ENCODE measurements at places on chromosomes 2 and 18.

DNA sequence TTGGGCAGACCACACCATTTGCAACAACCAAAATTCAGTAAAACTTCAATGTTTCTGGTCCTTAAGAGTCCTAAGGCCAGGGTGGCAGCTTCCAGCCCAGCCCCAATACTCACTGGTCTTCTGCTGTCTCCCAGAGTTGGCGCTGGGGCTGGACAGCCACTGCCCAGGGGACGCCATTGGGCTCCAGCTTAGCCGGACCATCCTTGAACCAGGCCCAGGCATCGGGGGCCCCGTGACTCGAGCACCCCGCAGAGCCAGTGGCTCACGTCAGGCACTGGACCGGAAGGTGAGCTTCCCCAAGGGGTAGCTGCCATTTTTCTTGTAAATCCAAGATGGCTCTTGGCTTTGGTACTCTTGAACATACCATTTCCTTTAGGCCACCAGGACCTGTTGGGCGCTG is 21.8 kb downstream of the SNED1 start:
- DNase-seq: no peak

GRCh38 chr2:19812166-19812565 is 89.6 kb downstream of the TTC32 start:
- no peak for DNase-seq

GRCh38 chr18:27894746-27895145 is 282.2 kb downstream of the CDH2 start:
- DNase-seq: no peak

DNA sequence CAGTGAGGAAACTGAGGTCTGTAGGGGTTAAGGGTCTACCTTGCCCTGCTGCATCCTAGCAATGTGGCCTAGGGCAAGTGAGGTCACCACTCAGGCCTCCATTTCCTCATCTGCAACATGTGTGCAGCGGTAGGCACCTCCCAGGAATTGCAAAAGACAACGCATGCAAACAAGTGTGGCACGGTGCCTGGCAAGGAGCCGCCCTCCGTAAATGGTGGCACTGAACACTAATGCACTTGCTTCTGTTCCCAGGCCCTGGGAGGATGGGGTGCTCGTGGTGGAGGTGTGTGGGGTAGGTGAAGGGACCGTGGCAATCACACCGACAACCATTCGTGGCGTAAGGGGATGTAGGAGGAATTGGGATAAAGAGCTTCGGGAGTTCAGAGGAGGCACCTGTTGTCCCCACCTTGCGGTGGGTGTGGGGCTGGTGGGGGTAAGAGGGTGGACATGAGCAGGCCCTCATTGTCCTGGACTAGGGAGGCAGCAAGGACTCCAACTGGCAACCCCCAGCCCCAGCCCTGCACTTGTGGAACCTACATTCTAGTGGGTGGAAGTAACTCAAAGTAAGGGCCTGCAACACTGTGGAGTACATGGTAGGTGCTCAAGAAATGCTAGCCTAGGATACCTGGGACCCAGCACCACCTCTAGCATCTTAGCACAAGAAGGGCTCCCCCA is 26.0 kb downstream of the ATOH8 start:
- DNase-seq: no peak

- no peak for DNase-seq
Measured at GRCh38 chr2:11344956-11345677, 681 bp upstream of the ROCK2 start.

- no peak for DNase-seq
Measured at GRCh38 chr2:174281736-174282135, 33.4 kb upstream of the OLA1 start.

GRCh38 chr2:112648081-112648480 is 2.3 kb downstream of the SLC20A1 start:
- no peak for DNase-seq

GRCh38 chr18:23702606-23703005 is 13.4 kb downstream of the LAMA3 start:
- no peak for DNase-seq

- DNase-seq: no peak
Measured at GRCh38 chr2:234970477-234970882, 18.7 kb downstream of the SH3BP4 start.

- no peak for DNase-seq
Measured at GRCh38 chr18:9488538-9488937, 13.2 kb downstream of the RALBP1 start.

GRCh38 chr2:57954020-57954419 is 92.6 kb upstream of the VRK2 start:
- DNase-seq: no peak

GRCh38 chr2:27316655-27317412 is 6.1 kb downstream of the MPV17 start:
- no peak for DNase-seq

- no peak for DNase-seq
Measured at GRCh38 chr2:168210895-168211570, 36.4 kb downstream of the STK39 start.

GRCh38 chr2:136143603-136144451 is 25.9 kb upstream of the CXCR4 start:
- no peak for DNase-seq

DNA sequence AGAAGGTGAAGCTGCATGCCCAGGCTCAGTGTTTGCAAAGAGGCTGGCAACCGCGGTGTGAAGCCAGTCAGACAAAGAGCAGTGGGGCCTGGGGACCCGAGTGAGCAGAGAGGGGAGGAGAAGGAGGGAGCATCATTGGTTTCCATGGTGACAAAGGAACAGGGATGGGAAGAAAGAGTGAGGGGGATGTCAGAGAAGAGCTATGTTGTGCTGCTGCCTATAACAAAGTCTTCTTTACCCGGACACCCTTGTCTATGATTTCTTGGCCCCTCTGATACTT is 14.5 kb downstream of the TMEM247 start:
- DNase-seq: no peak

- no peak for DNase-seq
Measured at GRCh38 chr2:145811276-145812164, 1291.6 kb upstream of the ZEB2 start.

DNA sequence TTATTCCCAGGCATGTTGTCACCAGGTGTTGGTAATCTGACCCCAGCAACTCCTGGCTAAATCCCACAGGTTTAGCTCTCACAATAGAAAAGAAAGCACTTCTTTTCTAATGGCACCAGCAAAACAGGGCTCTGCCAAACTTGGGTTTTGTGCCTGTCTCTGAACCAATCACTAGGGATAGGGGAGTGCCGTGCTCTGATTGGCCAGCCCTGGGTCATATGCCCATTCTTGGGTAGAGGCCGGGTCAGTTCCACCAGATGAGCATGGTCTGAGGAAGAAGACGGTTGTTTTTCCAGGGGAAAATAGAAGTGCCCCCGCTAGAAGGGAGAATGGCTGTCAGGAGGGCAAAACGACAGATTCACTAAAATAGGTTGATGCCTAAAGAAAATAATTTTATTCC is 14.7 kb downstream of the CDK15 start:
- DNase-seq: no peak

DNA sequence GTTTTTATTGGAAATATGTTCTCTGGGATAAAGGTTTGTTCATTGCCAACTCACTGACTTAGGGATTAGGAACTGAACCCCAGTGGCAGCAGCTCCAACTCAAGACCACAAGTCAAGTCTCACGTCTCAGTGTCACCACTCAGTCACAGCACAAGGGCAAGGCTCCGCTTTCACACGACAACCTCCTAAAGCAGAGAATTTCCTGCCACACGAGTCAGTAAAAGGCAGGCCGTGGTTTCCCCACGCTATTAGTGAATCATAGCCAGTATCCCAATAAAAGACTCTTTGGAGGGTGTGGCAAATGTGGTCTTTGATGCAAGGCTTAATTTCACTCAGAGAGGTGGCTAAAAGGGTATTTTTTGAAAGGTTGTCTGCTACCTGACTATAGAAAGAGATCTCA is 57.6 kb downstream of the PIEZO2 start:
- no peak for DNase-seq

- no peak for DNase-seq
Measured at GRCh38 chr2:53630026-53630606, 137.5 kb upstream of the CHAC2 start.

- no peak for DNase-seq
Measured at GRCh38 chr2:172261292-172261691, 158.6 kb upstream of the DLX2 start.

DNA sequence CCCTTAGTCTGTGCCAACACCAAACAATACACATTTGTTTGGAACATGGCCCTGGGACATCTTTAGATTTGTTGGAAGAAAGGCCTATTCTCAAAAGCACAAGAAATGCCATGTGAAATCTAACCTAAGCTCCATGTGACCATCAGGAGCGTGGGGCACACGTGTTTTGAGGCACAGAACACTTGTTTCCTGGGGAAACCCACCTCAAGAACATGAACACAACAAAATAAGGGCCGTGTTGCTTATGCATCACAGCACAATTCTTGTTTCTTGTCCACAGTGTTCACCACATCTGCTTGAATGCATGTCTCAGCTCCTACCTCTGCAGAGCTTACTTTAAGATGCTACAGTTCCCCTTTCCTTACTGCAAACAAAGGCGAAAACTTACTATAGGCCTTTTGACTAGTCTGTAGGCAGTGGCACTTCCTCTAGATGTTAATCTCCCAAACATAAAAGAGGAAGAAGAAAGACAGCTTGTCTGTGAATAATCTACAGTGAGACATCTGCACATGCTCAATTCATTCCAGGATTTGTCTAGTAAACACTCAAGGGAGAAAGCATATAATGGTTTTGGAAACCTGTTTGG is 165.0 kb downstream of the ANKRD44 start:
- DNase-seq: peak; percentile 47

DNA sequence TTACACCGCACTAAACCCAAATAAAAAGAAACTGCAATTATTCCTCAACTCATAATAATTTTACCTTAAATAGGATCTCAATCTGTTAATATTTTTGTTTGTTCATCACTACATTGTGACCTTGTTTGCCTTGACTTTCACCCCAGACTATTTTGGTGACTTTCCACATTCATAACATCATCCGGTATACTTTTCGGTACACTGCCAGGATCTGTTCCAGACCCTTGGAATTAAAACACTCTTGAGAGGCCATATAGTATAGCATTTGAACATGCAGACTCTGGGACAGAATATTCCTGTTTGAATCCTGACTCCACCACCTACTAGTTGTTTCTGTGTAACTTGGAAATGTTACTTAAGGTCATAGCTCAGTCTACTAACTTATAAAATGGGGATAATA is 577.4 kb downstream of the METTL4 start:
- no peak for DNase-seq

GRCh38 chr2:231168460-231169139 is 29.8 kb upstream of the ARMC9 start:
- DNase-seq: no peak

- DNase-seq: no peak
Measured at GRCh38 chr2:145431181-145431951, 911.4 kb upstream of the ZEB2 start.

DNA sequence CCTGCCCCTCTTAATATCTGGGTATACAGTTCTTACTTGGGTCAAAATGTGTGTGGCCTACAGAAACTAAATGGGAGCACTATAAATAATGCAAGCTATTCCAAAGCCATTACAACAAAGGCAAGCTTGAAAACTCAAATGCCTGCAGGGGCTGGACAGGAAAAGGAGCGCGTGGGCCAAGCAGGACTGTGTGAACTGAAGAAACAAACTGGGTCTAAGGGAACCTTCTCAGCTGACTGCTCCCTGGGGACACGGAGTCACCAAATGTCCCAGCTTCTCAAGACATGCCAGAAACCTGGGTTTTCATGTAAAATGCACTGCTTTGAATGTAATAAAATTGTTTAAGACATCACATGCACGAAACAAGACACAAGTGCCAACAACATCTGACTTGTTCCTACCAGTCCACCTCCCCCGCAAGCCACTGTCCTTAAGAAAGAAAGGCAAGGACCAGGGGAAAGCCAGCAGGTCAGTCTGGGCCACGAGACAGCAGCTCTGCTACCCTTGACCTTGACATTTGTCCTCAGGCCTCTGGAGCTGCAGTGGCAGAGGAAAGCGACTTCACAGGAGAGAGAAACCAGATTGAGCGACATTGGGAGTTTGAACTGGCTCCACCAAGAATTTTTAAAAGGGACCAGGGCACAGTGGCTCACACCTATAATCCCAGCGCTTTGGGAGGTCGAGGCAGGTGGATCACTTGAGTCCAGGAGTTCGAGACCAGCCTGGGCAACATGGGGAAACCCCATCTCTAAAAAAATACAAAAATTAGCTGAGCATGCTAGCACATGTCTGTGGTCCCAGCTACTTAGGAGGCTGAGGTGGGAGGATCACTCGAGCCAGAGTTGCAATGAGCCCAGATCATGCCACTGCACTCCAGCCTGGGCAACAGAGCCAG is 89.7 kb upstream of the SH3BP4 start:
- no peak for DNase-seq

DNA sequence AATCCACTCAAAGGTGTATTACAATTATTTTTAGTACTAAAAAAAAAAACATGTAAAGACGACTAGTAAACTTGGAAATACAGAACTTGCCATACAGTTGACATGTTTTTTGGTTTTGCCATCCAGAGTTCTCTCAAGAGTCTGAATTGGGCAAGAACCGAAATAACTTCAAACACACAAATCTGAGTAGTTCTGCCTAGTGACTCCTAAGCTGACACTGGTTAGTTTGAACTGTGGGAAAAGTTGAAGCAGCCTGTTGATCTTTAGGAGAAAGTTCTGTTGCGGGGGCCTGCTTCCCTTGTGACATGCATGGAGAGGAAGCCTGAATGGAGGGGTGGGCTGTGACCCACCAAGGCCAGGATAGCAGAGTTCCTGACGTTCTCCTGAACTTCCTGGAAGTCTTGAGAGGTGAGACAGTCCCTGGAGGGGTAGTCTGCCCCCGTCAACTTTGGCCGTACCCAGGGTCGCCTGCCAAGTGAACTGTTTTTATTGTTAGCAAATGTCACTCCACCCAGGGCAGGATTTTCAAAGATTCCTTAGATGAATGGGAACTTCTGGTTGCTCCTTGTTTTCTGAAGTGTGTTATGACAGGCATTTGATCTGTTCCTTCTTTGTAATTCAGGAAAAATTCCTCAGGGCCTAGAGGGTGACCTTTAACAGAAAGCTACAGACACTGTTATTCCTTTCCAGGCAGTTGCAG is 85.6 kb upstream of the SPTBN1 start:
- no peak for DNase-seq

GRCh38 chr2:68813596-68813995 is 57.6 kb downstream of the BMP10 start:
- DNase-seq: no peak

DNA sequence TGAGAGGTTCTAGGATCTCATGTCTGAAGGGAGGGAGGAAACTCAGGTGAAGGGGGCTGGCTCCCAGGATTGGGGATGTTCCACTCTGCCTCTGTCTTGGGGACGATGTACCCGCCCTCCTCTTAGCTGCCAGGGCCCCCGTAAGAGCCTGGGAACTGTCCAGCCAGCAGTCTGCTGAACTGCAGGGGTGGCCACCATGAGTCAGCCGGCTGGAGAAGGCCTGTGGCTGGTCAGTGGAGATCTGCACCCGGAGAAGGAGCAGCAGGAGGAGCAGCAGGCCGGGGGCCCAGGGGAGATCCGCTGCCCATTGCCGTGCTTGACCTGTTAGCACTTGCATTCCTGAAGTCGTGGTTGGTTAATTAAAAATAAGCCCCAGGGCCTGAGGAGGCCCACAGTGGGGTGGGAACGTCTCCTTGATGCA is 180.3 kb downstream of the TFCP2L1 start:
- no peak for DNase-seq
